ENCODE measurements at places on chromosomes 13 and 19.

- no peak for DNase-seq
Measured at GRCh38 chr13:109687559-109688448, 98.6 kb downstream of the IRS2 start.

- DNase-seq = no peak
Measured at GRCh38 chr13:104809483-104809882, 1726.0 kb downstream of the EFNB2 start.

DNA sequence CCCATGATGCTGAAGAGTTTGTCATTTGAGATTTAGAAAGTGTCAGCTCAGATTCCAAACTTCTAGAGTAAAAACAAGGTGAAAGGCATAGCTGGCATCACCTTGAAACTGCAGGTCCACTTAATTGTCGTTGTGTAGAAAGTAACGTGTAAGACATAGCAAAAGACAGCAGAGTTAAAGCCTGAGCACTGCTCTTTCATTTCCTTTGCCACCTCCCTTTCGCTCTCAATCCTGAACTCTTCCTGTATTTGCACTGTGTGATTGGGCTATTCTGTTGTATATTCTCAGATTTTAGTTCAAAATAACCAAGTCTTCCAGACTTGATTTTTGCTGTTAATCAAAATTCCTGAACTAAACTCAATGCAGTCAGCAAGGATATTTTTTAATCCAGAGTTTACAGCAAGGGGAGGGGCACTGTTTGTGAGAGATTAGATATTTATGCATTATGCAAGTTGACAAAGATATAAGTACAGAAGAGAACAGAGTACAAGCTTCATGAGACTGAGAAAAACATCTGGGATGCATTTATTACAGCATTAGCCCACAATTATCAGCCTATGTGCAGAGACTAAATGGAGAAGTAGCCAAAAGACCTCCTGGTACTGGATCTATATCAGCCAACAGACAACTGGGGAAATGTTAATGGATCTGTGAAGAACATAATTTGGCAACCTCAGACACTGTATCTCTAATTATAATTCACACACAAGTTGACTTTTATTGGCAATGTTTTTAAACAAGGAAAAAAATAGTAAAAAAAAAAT, 328.6 kb downstream of the SUCLA2 start:
- DNase-seq = no peak

- DNase-seq = no peak
Measured at GRCh38 chr13:22074403-22074802, 403.5 kb downstream of the FGF9 start.

GRCh38 chr13:48214519-48215121, 18.4 kb upstream of the ITM2B start:
- peak; percentile 28 for DNase-seq

- DNase-seq = no peak
Measured at GRCh38 chr19:4849019-4849418, 17.5 kb upstream of the TICAM1 start.

GRCh38 chr13:39682310-39682709, 26.8 kb downstream of the COG6 start:
- no peak for DNase-seq

DNA sequence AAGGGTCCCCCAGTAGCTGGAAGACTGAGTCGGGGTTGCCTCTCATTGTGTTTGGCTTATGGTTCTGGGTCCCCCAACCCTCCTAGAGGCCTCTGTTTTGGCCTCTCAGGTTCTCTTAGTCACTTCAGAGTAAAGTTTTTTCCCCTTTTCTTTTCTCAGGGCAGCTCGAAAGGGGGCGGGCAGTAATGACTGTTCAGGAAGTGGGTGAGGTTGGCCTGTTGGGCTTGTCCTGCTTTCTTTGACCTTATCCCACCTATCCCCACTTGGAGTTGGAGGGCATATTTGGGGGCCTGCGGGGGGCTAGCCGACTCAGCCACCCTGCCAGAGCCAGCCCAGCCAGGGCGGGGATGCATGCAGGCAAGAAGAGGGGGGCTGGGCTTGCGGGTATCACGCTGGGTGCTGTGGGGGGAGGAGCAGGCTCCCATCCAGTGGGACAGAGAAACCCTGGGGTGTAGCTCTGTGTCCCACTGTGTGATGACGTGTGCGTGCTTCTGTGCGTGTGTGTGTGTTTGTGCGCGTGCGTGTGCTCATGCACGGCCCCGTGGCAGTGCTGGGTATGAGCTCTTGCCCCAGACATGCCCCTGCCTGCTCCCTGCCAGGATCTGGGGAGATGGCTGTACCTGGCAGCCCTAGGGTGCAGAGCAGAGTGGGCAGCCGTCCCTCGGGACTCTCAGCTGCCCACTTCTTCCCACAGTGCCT, 1.4 kb downstream of the CIC start:
- peak; percentile 78 for DNase-seq

DNA sequence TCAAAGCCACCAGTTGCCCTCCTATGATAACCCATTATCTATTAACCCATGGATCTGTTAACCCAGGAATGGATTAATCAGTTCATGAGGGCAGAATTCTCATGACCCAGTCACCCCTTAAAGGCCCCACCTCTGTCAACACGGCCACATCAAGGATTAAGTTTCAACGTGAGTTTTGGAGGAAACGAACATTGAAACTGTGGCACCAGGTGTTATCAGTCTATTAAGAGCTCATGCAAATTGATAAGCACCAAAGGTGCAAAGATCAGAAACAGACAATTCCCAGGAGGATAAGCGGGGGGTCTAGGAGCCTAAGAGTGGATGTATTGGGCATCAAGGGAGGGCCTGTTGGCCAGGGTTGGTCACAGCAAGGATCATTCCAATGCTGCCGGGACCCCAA, 19.9 kb upstream of the ELAVL1 start:
- DNase-seq = no peak

DNA sequence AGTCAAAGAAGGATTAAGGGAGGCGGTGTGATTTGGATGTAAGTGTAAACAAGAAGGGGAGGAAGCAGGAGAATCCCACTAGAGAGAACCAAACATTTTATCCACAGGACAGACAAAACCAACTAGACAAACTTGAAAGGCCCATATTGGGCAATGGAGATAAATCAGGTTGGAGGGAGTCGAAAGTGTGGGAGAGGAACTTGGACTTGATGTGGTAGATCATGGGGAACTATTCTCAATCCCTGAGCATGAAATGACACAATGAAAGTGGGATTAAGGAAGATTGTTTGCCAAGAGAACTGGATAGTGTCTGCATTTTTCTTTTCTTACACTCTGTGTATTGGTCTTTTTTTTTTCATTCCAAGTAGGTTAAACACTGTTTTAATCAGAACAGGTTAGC, 17.9 kb downstream of the GPR183 start:
- DNase-seq = no peak

DNA sequence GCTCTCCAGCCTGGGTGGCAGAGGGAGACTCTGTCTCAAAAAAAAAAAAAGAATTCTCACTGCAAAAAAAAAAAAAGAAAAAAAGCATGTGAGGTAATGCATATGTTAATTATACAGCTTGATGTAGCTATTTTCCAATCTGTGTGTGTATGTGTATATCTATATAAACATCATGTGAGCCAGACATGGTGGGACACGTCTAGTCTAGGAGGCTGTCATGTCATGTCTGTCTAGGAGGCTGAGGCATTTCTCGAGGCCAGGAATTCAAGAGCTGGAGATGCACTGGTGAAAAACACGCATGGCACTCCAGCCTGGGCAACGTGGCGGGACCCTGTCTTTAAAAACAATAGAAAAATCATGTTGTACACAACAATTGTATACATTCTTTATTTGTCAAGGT, 6.9 kb upstream of the SBK3 start:
- no peak for DNase-seq

DNA sequence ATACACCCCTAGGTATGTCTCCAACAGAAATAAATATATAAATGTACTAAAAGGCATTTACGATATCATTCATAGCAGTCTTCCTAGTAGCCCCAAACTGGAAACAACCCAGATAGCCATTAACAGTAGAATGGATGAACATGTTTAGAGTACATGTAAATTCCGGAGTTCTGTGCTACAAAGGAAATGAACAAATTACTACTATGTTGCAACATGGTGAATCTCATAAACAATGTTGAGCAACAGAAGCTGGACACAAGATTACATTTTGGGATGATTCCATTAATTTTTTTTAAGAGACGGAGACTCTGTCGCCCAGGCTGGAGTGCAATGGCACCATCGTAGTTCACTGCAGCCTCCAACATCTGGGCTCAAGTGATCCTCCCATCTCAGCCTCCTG, 5.9 kb upstream of the SLC7A10 start:
- no peak for DNase-seq

- DNase-seq = peak; percentile 62
Measured at GRCh38 chr19:34120846-34121639, 51.3 kb upstream of the LSM14A start.

DNA sequence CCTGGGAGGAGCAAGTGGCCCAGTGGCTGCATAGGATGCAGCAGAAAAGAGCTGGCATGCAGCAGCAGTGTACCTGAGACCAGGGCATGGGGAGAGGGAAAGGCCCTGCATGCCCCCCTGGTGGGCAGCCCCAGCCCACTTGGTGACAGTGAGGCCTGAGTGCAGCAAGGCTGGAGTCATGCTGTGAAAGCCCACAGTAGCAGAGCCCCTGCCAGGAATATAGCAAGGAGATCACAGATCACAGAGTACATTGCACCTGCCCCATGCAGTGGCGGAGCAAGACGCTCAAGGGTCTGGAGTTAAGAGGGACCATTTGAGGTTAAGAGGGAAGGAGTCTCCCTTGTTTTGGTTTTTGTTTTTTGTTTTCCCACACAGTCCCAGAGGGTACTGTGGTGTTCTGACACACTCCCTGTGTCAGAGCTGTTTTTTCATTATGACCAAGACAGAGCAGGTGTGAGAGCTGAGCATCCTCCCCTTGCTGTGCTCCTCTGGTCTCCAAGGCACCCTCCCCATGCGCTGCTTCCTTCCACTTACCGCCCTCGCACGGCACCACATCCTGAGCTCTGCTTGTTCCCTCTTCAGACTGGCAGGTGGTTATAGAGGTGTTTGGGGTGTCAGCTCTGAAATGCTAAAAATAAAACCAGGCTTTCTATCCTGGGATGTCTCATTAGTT, 85.0 kb upstream of the UBL3 start:
- peak; percentile 82 for DNase-seq

- no peak for DNase-seq
Measured at GRCh38 chr19:54659300-54659699, 3.5 kb upstream of the LILRB4 start.

- DNase-seq = no peak
Measured at GRCh38 chr19:1073063-1073955, 6.3 kb downstream of the ARHGAP45 start.

- no peak for DNase-seq
Measured at GRCh38 chr13:51397262-51397941, 55.4 kb downstream of the INTS6 start.

DNA sequence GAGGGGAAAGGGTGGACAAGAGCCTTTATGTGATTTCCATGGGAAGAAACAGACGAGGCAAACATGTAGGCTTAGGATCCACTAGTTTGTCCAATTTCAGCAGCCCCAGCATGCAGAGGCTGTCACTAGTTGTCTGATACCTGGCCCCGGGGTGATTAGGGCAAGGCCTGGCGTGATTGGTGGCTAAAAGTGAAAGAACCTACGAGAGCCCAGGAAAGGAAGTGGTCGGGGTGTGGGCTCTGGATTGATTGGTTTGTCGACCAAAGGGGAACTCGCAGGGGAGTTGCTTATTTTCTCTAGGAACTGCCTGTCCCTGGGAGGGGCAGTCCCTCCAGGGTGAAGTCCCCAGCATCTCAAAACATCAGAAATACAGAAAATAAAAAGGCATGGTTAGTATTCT, 64.2 kb upstream of the UQCRFS1 start:
- peak; percentile 39 for DNase-seq

DNA sequence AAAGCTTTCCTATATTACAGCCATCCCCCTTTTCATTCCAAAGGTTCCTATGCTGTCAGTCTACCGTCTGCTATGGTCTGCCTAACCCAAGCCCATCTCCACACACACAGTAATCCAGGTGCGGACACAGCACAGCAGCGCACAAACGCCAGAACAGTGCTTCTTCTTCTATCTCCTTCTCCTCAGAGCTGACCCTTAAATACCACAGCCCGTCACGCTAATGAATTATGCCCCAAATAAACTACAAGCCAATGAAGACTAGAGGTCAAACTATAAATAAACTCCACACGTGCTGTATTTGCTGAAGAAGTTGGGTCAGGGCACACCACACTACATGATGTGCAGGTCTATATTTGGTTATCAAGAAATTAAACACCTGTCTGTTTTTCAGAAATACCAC, 71.8 kb downstream of the TBC1D4 start:
- DNase-seq = no peak

- DNase-seq = no peak
Measured at GRCh38 chr13:114230117-114230516, 4.6 kb upstream of the CDC16 start.

GRCh38 chr13:45331123-45331619, 9.8 kb downstream of the TPT1 start:
- DNase-seq = no peak

DNA sequence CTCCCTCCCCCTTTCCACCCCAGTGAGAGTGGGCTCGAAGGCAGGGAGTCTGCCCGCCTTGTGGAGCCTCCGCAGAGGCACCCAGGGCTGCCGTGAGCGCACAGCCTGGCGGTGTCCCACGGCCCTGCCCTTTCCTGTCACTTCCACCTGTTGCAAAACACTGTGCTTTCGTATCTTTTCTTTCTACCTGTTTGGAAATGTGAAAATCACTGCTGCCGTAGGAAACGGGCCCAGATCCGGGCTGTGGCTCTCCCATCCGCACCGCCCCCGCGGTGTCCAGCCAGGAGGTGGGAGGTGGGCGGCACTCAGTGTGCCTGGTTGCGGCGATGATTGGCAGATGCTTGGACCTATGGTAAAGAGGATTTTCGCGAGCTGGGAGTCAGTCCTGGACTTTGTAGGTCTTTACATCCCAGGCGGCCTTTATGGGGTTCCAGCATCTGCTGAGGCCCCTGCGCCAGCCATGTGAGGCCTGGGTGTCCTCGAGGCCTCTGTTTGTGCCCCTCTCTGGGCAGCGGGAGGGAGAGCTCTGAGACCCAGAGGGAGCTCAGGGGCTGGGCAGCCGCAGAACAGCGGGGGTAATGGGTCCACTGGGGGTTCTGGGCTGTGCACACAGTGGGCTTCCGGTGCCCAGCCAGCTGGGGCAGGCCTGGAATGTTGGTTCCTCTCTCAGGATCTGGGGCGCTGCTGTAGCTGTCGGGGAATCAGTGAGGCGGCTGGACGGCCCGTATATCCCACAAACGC, 6.1 kb downstream of the STK11 start:
- DNase-seq = no peak

DNA sequence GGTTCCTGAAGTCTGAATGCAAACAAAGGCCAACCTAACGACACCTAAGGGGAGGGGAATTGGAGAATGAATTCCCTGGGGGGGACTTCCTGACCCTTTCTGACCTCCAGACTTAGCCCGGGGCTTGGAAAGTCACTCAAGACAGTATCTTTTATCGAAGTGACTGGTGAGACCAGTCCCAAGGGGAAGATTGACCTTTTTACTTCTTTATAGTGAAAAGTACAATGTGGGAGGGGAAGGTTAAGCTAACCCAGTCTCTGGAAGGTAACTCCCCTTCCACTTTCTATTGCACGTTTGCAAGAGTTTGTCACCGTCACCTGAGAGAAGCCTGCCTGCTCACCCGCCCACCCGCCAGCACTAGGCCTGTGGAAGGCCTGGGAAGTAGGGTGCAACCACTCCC, 111.9 kb downstream of the EFNB2 start:
- DNase-seq = no peak

Data from activated CD4-positive, alpha-beta T cell treated with anti-CD3 and anti-CD28 coated beads, Interleukin-2, amount 50 U/mL, for 48 hours (primary cell).